ENCODE measurements at places on chromosomes 16 and 17. TPM values are rescaled to one million over a fixed set of nuclear protein-coding genes. Genes with fewer than 3 reads are reported as not detected.

Gene TRPV2
- 2.9 TPM for total RNA-seq

Gene CRAMP1
- 8.2 TPM for total RNA-seq

Gene HOXB3
- 1.4 TPM for total RNA-seq

Gene PYCARD
- total RNA-seq = 117 TPM

Gene CHAD
- total RNA-seq = not detected

Gene KCNG4
- not detected for total RNA-seq

Gene ITGAL
- total RNA-seq = not detected

Gene KSR1
- total RNA-seq = 17.1 TPM

Gene WFDC1
- total RNA-seq = 0.14 TPM

Gene USB1
- 28.0 TPM for total RNA-seq

Gene OTOA
- not detected for total RNA-seq

Gene HIRIP3
- total RNA-seq = 8.9 TPM

Gene SDR42E2
- total RNA-seq = not detected

Gene KRTAP4-3
- not detected for total RNA-seq

Gene SOST
- not detected for total RNA-seq

Gene KRTAP4-9
- not detected for total RNA-seq

Gene STAC2
- not detected for total RNA-seq

Gene DLG4
- 6.6 TPM for total RNA-seq

Gene TMEM106A
- total RNA-seq = 0.70 TPM

Gene ZNF594
- 3.3 TPM for total RNA-seq

Gene DYNLRB2
- total RNA-seq = 0.37 TPM

Gene KRT17
- 21,525 TPM for total RNA-seq

Gene AANAT
- not detected for total RNA-seq

Gene PPY
- total RNA-seq = not detected

Gene SSTR5
- not detected for total RNA-seq

Gene SDR42E1
- total RNA-seq = 10.3 TPM

Gene MRPL27
- 97.3 TPM for total RNA-seq

Gene DNAH3
- 0.56 TPM for total RNA-seq

Gene WNT3
- total RNA-seq = 1.1 TPM

Gene VASN
- total RNA-seq = 15.0 TPM

Gene ZG16
- not detected for total RNA-seq

Gene EMP2
- total RNA-seq = 24.9 TPM

Gene PAQR4
- total RNA-seq = 20.6 TPM

Gene LLGL2
- total RNA-seq = 48.8 TPM

Gene ZNF423
- 0.09 TPM for total RNA-seq

Gene USP22
- total RNA-seq = 144 TPM

Gene OR1F1
- 0.78 TPM for total RNA-seq

Gene GNG13
- total RNA-seq = not detected

Gene EVPL
- 101 TPM for total RNA-seq
